ENCODE measurements at places on chromosomes 3 and 15.
A peak's percentile ranks its signal among the peaks of the same experiment; 100 is the strongest.

- DNase-seq: no peak
Observed at GRCh38 chr3:47485812-47486211, 10.1 kb upstream of the SCAP start.

DNA sequence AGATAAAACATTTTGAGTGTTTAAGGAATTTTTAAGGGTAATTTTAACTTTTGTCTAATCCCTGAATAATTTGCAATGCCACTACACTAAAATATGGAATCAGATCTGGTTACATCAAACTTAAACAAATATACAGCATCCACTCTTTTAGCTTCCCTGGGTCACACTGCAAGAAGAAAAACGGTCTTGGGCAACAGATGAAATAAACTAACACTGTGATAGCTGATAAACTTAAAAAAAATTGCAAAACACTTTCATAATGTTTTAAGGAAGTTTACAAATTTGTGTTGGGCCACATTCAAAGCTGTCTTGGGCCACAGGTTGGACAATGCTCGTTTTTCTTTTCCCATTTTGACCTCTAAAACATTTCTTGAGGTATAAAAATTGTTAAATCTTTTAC lies 34.3 kb downstream of the CCDC66 start:
- no peak for DNase-seq

- no peak for DNase-seq
Observed at GRCh38 chr3:36696799-36697198, 67.6 kb downstream of the DCLK3 start.

- no peak for DNase-seq
Observed at GRCh38 chr3:9866639-9867038, 13.4 kb downstream of the CIDEC start.

- DNase-seq: no peak
Observed at GRCh38 chr3:54696313-54696712, 231.5 kb downstream of the LRTM1 start.

- DNase-seq: no peak
Observed at GRCh38 chr3:174949523-174949922, 90.4 kb downstream of the NAALADL2 start.

DNA sequence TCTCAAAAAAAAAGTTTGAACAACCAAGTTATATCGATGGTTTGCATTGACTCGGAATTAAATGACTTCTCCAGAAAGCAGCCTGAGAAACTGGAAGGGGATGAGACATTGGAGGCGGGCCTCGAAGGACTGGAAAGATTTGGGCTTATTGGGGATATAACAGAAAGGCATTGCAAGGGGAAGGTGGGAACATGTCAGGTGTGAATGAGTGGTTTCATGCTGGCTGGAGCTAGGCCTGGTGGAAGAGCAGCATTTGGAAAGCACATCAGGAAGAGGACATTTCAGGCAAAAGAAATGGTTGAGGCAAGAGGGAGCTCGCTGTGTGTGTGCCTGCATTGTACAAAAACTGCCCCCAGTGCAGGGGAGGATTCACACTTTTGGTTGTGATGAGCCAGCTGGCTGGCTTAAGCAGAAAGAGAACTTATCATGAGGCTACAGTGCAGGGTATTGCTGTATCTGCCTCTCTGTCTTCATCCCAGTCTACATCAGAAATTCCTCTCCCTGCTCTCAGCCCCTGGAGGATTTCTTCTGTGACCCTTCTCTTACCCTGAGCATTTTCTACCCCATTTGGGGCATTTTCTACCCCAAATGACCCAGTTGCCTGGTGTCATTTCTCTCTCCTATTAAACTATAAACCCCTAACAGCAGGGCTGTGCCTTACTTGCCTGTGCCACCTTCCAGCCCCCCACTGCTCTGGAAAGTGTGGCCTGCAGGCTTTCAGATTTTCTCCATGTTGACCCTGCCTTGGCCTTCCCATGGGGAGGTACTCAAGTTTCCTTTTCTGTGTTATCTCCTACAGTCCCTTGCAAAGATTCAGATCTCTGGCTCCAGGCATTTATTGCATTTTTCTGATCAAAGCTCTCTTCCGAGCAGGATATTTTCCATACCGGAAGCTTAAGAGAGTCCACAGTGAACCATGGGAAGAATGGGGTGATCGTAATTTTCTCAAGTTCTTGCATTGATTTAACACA lies 64.4 kb upstream of the FLNB start:
- DNase-seq: no peak

DNA sequence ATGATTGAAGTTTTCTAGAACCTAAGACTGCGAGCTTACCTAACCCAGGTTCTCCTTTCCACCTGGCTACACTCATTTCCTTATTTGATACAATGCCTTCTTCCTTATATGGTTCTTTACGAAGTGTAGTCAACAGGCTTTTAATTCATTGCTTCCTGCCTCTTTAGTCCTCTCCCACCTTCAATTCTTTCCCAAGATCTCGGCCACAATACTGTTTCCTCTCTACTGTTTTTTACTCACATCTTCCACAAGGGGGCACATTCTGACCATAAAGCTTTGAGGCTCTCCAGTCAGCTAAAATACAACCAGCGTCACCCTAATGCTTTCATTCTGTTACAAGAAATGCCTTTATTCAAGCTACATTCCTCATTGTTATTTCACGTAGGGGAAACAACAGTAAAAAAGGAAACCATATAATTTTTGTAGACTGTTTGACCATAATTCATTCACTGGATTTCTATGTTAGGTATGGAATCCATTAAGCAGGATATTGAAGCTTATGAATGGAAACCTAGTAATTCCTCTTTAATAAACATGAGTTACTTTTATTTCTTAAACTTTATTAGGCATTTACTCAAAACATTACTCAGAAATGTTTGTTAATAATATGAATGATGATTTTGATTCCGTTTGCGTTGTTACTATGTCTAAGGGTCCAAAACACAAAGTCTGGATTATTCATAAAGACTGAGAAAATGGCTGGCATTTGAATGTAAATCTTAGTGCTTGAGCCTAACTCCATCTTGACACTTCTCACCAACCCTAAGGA lies 29.5 kb upstream of the VEPH1 start:
- DNase-seq: no peak

DNA sequence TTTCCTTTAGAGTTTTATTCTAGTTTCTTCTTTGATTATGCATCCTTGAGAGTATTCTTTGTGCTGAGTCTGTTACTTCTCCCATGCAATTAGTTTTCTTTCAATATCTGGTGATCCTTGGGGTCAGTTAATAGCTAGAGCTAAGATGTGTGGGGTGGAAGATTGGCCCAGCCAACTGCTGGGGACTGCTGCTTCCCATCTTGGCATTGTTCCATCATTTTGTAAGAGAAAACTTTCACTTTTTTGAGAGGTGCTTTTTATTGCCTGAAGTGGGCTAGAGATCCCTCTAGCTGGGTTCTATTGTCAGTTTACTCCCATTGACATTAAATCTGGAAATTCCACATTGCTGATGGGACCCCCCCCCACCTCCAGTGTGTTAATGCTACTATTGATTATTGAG lies 15.4 kb downstream of the BCL2L10 start:
- DNase-seq: no peak

- no peak for DNase-seq
Observed at GRCh38 chr3:157782236-157782635, 279.0 kb upstream of the VEPH1 start.

DNA sequence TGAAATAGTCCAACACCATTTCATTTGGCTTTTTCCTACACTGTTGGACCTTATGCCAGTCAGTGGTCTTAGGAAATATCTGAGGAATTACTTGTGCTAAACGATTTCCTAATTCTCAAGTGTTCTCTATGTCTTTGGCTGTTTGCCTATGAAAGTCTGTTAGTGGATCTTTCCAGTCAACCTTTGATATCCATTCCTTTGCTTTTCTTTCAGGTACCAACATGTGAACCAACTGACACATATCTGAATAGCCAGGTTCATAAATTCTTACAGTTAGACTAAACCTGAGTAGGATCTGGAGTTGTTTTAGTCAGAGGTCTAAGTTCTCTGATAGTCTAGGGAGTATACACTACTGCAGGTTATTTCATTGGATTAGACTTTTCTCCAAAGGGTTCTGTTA lies 343.5 kb upstream of the LRRC3B start:
- no peak for DNase-seq

- peak; percentile 49 for DNase-seq
Observed at GRCh38 chr15:31365655-31366127, 39.1 kb downstream of the KLF13 start.

GRCh38 chr15:85496151-85496550 lies 115.7 kb downstream of the AKAP13 start:
- no peak for DNase-seq

GRCh38 chr3:155014953-155015352 lies 65.2 kb upstream of the MME start:
- DNase-seq: no peak

GRCh38 chr3:18442756-18443664 lies 17.9 kb upstream of the SATB1 start:
- no peak for DNase-seq

- DNase-seq: no peak
Observed at GRCh38 chr3:163261056-163261455, 1764.4 kb downstream of the OTOL1 start.

DNA sequence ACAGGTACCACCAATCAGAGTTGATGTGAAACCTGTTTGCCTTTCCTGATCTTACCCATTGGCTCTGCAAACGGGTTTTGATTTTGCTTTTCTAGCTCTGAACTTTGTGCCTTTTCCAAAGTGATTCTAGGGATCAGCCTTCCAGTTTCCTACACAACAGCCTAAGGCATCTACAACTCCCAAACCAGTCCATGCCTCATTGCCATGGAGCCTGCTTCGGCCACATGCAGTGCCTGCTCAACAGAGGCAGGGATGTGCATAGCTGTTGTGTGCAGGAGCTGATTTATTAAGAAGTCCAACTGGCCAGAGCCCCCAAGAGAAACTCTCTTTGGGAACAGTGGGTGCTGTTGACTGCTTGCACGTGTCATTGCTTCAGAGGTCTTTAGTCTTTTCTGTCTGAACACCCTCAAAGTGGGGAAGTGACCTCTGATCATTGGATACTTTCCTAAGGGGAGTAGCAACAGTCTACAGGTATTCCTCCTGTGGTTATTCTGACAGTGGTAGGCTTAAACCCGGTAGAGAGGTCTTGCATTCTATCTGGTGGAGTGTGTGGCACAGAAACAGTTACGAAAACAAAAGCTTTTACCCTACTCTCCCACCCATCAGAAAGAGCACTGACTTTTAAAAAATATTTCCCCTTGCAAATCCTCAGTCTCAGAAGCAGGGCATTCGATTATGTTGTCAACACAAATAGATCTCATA lies 36.6 kb upstream of the THSD4 start:
- no peak for DNase-seq

- DNase-seq: no peak
Observed at GRCh38 chr15:95948411-95948810, 382.1 kb upstream of the NR2F2 start.

DNA sequence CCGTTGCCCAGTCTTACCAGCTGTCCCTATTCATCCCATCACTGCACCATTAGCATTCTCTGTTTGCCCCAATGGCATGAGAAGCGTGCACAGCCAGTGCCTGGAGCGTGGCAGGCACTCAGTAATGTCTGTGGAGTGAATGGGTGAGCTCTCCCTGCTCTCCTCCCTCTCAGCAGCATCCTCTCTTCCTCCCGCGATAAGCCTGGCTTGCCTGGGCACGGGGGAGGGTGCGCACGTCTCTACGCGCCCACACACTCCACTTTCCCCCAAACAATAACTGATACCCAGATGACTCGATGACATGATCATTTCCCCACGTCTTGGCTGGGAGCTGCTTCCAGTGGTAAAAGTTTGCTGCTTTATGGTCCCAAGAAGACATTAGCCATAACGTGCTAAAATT lies 81.8 kb upstream of the LINGO1 start:
- no peak for DNase-seq

GRCh38 chr3:12135029-12135657 lies 23.6 kb downstream of the TIMP4 start:
- DNase-seq: no peak
